CD4-positive, alpha-beta T cell treated with Interleukin-6 at 100 ng/mL for 8 hours (primary cell): ENCODE measurements at places on chromosomes 3 and 15.

DNA sequence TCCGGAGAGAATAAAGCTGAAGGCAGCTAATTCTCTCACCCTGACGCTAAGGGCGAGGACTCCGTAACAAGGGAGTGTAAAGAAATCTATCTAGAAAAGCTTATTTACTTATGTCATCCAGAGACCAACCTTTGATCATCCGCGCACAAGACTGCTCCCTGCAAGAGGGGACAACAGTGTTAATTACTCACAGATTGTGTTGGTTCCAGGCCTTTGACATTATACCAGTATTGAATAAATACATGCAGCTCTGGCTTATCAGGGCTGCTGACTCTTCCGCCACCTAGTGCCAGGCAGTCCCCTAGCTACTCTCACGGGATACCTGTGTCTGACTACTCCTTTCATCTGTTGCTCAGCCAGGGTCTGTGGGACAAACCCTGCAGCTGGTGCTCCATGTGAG lies 211.7 kb downstream of the DTWD1 start:
- no peak for DNase-seq

DNA sequence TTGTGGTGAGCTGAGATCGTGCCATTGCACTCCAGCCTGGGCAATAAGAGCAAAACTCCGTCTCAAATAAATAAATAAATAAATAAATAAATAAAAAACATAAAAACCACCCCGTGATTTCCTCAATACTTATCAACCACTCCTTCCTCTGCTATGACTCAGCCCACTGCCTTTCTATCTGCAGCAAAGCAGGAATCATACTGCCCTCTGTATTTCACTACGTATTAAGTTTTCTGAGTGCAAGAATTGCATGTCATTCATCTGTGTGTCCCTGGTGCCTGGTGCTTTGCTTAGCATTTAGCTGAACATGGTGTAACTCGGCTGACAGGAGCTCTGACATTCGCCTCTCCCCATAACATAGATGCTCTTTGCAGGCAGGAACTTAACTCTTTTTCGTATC lies 7.1 kb downstream of the LSG1 start:
- no peak for DNase-seq

- peak; percentile 25 for DNase-seq
Measured at GRCh38 chr15:74869726-74870407, 3.3 kb downstream of the SCAMP2 start.

DNA sequence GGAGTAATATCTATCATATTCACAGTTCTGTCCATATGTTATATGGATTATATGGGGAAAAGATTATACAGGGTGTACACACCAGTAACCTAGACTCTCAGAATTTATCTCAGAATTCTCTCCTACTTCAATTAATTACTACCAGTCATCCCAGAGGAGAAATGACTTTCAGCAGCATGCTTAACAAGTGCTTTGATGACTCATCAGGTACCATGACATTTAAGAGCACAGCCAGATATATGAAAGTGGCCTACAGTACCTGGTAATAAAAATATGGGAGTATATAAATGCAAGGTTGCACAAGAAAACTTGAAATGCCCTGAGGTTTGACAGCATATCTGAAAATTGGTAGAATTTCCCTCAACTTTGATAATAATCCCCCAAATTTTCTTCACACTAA lies 1273.0 kb downstream of the OTOL1 start:
- no peak for DNase-seq

DNA sequence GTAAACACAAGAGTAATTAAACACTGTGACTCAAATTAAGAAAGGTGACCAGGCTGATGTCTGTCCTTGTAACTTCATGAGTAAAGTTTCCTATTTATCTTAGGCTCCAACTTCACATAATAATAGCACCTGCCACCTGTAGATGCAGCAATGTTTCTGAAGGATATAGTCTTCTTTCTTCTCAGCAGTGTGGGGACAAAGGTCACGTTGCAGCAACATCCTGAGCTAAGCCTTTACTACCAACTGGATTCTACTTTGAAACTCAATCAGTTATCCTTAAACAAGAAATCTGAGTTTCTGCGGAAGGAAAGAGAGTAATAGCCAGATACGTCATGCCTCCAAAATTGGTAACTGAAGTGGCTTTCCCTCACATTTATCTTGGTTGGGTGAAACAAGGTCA lies 253.1 kb downstream of the RBMS3 start:
- DNase-seq, result no peak

- DNase-seq, result peak; percentile 71
Measured at GRCh38 chr3:189148081-189148507, 23.7 kb upstream of the TPRG1 start.
